HuH-7.5 (cell line): ENCODE measurements at places on chromosomes 1 and 21.
A peak's percentile ranks its signal among the peaks of the same experiment; 100 is the strongest.

DNA sequence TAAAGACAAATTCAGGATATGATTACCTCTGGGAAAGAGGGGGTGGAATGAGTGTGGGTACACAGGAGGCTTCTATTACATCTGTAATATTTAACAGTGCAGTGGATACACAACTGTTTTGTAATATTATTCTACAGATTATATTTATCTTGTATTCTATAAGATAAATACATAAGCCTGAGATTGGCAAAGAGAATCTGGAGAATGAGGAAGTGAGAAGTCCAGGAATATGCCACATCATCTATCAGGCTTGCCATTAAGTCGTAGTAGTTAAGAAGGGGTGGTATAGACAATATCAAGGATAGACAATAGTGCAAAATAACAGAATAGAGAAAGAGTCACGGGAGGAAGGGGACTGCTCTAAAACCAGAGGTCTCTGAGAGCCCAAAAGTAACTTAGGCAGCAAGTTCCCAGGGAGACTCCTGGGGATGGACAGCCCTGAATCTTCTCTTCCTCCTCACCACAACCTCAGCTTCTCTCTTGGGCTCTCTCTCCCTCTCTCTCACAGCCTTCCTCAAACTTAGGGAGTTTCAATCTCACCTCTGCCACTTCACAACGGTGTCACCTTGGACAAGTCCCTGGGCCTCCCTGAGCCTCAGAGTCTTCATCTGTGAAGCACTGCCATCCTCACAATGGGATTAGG lies 14.0 kb upstream of the PTAFR start:
- no peak for DNase-seq

DNA sequence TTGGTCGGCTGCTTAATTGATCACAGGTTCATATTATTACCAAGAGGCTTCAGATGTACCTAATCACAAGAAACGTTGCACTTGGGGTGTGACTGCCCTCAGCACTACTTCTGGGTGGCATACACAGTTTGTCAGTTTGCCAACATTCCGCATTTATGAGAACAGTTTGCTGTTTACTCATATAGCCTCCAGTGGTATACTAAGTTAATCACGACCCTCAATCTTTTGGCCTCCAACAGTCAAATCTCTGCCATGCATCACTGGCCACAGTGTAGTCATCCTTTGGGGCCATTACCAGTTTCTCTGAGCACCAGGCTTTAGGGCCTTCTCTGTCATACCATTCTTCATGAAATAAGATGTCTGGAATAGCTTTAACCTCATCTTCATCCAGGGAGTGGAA lies 62.8 kb upstream of the BCL9 start:
- DNase-seq: no peak

GRCh38 chr1:48261881-48262400 lies 39.4 kb downstream of the SLC5A9 start:
- DNase-seq: no peak

GRCh38 chr1:56771717-56772116 lies 47.5 kb downstream of the FYB2 start:
- DNase-seq: no peak

GRCh38 chr21:46189959-46190490 lies 5.8 kb upstream of the SPATC1L start:
- no peak for DNase-seq

GRCh38 chr1:33039840-33040239 lies 3.2 kb upstream of the AK2 start:
- DNase-seq: no peak

GRCh38 chr1:35220976-35221375 lies 28.0 kb upstream of the SFPQ start:
- peak; percentile 27 for DNase-seq

DNA sequence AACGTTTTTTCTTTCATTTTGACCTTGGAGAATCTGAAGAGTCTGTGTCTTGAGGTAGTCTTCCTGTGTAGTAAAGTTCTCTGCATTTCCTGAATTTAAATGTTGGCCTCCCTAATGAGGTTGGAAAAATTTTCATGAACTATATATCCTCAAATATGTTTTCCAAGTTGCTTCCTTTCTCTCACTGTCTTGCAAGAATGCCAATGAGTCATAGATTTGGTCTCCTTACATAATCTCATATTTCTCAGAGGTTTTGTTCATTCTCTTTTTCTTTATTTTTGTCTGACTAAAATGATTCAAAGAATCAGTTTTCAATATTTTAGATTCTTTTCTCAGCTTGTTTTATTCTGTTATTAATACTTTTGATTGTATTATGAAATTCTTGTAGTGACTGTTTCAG lies 87.6 kb downstream of the DRAM2 start:
- no peak for DNase-seq

GRCh38 chr1:75985827-75986226 lies 53.6 kb upstream of the ASB17 start:
- DNase-seq: no peak

DNA sequence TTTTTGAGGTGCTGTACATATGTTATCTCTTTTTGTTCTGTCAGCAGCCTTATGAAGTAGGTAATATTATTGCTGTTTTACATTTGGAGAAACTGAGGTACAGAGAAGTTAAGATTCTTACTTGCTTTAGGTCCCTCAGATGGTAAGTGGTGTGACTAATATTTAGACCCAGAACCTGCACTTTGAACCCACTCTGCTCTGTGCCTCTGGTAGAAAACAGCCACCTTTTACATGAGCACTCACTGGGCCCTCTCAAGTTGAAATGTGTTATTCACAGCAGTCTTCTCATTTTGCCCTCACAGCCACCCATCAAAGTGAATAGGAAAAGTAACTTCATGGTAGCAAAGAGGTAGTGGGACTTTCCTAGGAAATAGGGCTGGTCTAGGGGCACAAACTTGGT lies 4.7 kb downstream of the NSUN4 start:
- no peak for DNase-seq

DNA sequence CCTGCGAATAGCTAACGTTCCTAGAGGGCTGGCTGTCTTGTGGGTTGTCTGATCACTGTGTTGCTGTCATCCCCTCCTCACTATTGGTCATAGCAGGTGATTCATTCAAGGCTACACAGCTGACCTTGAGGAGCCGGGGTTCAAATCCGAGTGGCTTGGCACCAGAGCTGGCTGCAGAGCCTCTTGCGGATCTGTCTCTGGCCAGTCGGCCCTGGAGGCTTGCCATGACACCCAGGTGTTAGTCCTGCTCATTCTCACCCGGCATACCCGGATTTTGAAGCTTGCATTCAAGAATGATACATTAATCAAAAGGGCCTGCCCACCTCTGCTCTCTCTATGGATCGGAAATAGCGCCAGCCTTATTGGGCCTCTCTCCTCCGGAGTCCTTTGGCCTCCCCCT lies 110.4 kb downstream of the DHRS3 start:
- DNase-seq: no peak

DNA sequence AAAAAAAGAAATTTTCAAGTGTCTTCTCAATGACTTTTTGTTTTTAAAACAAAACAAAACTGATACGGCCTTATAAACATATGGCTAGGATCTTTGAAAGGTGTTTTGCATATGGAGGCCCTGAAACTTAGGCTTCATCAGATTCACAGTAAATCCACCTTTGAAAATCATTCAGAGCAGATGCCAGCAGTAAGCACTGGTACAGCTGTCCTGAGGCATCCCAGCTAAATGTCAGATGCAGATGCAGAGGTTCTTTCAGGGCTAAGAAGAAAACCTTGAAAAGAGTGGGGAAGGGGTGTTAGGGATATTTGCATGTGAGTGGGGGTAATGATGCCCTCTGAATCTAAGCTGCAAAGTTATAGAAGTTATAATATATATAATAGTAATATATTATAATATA lies 56.2 kb upstream of the GNG12 start:
- no peak for DNase-seq

DNA sequence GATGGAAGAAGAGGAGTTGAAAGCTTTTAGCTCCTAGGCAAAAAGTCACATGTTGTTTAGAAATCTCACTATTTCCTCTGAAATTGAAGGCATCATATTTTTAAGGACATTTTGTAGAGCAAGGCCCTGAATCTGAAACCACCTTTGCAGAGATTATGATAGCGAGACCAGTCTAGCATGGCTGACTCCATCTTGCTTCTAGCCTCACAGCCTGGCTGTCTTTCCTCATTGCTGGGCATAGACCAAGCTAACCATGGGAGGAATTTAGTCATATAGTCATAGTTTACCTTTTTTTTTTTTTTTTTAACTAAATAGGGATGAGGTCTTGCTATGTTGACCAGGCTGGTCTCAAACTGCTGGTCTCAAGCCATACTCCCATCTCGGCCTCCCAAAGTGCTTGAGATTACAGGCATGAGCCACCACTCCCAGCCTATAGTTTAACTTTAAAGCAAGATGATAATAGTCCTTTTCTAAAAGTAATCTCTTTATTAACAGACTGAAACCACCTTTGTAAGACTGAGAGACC lies 42.2 kb upstream of the ZNF326 start:
- no peak for DNase-seq

DNA sequence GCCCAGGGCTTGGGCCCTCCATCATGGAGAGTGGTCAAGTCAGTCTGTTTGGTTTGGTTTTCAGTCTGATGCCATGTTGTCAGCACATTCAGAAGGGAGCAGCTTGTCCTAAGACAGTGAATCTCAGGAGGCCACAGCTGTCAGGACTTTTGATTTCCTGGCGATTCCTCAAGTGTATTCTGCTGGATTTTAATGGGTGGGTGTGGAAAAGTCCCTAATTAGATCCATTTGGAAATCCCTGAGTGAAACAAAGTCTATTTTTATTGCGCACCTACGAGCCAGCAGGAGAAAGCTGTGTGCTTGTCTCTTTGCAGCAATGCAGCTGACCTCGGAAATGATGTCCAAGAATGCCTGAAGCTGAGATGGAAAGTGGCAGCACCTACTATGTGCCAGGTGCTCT lies 21.6 kb upstream of the FHAD1 start:
- DNase-seq: no peak

DNA sequence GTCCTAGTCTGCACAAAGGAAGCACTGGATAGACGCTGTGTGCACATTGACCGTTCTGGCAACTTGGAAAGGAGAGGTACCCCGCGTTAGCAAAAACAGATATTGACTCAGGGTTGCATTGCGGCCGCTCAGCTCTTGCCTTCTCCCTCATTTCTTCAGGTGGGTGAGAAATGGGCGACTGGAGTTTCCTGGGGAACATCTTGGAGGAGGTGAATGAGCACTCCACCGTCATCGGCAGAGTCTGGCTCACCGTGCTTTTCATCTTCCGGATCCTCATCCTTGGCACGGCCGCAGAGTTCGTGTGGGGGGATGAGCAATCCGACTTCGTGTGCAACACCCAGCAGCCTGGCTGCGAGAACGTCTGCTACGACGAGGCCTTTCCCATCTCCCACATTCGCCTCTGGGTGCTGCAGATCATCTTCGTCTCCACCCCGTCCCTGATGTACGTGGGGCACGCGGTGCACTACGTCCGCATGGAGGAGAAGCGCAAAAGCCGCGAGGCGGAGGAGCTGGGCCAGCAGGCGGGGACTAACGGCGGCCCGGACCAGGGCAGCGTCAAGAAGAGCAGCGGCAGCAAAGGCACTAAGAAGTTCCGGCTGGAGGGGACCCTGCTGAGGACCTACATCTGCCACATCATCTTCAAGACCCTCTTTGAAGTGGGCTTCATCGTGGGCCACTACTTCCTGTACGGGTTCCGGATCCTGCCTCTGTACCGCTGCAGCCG lies 5.4 kb downstream of the GJA8 start:
- no peak for DNase-seq

DNA sequence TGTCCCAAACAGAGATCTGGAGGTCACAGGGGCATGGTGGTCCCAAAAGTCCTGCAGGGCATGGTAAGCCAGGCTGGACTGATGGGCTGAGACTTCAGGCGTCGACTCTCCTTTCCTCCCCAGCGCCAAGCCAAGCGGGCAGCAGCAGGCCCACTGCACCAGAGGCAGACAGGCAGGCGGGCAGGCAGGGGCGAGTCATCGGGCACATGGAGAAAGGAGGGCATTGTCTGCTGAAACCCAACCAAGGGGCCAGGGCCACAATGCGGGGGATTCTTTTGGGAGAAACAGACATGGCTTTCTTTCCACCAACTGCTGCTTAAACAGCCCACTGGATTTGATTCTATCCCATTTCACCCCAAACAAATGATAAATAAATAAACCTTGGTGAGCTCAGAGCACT lies 46.2 kb downstream of the TRABD2B start:
- no peak for DNase-seq

- no peak for DNase-seq
Observed at GRCh38 chr1:37037690-37038089, 3.4 kb upstream of the GRIK3 start.

GRCh38 chr1:84995484-84996334 lies 1.2 kb downstream of the MCOLN2 start:
- no peak for DNase-seq

DNA sequence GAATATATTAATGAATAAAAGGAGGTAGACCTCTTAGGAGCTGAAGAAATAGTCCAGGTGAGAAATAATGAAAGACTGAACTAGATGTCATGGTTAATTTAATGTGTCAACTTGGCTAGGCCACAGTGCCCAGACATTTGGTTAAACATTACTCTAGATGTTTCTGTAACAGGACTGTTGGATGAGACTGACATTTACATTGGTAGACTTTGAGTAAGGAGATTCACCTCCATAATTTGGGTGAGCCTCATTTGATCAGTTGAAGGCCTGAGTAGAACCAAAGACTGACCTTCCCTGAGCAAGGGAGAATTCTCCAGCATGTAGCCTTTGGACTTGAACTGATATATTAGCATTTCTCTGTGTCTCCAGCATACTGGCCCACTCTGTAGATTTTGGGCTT lies 49.2 kb upstream of the TACSTD2 start:
- no peak for DNase-seq

DNA sequence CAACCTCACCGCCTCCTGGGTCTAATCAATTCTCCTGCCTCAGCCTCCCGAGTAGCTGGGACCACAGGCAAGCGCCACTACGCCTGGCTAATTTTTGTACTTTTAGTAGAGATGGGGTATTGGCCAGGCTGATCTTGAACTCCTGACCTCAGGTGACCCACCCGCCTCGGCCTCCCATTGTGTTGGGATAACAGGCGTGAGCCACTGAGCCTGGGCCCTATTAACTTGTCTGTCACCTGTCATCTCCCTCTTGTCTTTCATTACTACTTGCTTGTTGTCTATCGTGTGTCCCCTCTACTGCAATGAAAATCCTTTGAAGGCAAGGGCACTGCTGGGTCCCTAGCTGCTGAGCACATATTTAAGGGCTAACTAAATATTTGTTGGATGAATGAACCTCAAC lies 3.4 kb downstream of the UQCRHL start:
- DNase-seq: no peak

GRCh38 chr1:32619701-32620485 lies 30.5 kb downstream of the ZBTB8OS start:
- no peak for DNase-seq

- DNase-seq: peak; percentile 79
Observed at GRCh38 chr1:180229483-180230415, at the start of gene LHX4. LHX4 (plus strand) TSS chr1:180230264; CDS start chr1:180230530, 266 bp downstream.

GRCh38 chr1:30418939-30419720 lies 304.3 kb downstream of the MATN1 start:
- no peak for DNase-seq

DNA sequence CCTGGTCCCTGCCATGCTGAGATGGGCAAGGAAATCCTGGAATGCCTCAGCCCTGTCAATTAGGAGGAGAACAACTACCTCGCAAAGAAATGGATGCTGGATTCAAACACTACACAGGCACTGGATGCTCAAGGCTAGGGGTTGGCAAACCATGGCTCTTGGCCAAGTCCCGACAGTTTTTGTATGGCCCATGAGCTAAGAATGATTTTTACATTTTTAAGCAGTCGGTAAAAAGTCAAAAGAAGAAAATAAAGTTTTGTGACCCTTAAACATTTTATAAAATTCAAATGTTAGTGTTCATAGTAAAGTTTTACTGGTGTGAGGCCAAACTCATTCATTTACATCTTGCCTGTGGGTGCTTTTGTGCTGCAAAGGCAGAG lies 6.5 kb downstream of the CDK18 start:
- no peak for DNase-seq

- DNase-seq: no peak
Observed at GRCh38 chr21:17688912-17689874, 76.5 kb upstream of the BTG3 start.
